ENCODE measurements at places on chromosomes 3 and 15.

DNA sequence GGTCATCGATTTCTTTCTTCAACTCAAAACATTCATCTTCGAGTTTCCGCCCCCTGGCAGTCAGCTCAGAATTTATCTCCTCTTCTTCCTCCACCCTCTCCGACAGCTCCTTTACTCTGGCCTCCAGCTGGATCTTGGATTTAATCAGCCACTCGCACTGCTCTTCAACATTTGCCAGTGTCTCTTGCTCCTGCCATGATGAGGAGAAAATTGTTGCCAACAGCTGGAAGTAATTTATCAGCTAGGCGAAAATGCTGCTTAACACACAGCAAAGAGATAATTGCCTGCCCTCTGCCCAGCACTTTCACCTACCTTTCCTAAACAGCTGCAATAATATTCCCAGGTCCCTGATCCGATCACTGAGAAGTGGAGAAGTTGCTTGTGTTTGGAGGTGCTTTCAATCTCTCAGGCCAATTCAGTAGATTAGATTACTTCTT, 69.3 kb downstream of the MYH15 start:
- no peak for DNase-seq

- no peak for DNase-seq
Measured at GRCh38 chr15:67922971-67923945, 83.4 kb upstream of the RNU6-1 start.

DNA sequence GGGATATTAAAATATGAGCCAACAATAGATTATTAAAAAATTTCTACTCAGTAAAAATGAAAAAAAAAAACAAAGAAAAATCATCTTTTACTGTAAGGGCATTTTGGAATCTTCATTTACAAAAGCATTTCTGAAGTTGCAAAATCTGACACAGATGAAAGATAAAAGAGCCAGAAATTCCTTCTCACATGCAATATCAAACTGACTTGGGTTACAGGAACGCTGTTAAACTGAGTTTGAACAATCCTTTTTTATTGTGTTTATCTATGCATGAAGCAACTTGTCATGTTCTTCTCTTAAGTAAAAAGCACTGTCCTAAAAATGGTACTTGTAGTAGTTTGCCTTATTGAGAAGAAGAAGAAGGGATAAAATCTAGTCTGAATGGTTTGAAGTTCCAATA, 468.5 kb upstream of the KCNMB2 start:
- DNase-seq = no peak

DNA sequence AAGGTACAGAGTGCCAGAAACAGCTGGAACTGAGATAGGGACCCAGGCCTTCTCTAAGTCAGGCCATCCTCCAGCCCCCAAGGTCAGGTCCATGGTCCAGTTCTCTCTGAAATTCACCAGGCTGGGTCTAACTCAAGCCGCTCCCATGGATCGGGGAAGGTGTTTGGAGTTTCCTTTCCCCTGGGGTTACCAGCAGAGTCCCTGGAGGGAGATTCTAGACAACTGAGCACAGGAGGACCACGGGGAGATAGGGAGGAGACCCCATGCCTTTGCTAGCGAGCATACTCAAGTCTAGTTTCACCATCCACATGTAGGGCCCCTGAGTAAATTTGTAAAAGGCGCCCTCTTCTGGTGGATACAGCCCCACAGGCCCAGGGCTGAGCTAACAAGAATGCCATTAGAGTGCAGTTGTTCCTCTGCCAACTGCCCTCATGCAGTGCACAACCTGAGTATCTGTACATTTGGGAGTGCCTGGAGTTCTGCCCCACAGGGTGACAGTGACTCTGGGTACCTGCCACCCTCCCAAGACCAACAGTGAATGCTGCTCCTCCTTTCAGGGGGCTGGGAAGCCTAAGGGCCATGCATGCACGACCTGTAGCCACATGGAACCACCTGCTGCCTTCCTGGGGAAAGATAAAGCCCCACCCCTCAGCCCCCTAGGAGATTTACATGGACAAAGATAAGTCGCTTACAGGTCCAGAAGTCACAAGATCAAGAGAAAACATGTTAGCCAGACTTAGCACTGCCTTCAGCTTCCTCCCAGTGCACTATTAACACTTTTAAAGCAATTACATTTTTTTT, 89.0 kb downstream of the IQSEC1 start:
- DNase-seq = peak; percentile 77

GRCh38 chr3:14345496-14346150, 56.8 kb upstream of the SLC6A6 start:
- DNase-seq = no peak

DNA sequence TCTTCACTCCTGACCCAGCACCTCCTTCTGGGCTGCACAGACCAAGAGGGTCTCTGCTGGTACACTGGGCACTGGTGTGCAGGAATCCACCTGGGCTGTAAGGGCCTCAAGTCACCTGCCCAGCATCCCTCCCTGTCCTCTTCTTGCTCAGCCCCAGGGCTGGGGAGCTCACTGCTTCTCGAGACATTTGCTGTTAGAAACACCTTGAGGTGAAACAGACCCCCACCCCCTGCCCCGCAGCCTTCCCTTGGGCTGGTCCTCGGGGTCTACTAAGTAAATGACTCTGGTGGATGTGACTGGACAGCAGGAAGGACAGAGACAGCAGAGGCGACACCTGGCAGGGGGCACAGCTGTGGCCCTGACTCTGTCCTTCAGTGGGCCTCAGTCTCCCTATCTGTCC, 29.1 kb downstream of the LOXL1 start:
- DNase-seq = no peak

GRCh38 chr15:48603922-48604321, 41.6 kb downstream of the FBN1 start:
- no peak for DNase-seq

DNA sequence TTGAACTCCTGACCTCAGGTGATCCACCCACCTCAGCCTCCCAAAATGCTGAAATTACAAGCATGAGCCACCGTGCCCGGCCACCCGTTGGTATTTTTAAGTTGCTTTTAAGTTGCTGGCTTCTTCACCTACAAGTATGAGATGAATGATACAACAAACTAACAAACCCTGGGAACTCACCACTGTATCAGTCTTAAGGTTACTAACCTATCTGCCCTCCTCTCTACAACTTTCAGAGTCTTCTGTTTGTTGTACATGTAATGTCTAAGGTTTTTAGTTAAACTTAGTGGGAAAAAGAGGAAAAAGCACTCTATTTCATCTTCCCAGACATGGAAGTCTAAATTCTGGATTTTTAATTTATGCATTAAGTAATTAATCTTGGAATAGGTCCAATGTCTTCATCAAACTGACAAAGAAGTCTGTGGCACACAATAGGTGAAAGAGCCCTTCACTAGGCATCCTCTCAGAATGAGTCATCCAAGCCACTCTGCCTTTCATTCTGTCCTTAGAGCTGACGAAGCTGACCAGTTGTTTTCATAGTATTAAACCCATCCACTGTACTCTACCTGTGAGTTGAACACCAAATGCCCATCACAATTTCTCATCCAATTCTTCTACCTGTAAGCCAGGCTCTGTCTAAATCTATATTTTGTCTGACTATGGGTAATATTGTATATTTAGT, 936.1 kb downstream of the TUSC7 start:
- DNase-seq = no peak

GRCh38 chr3:184289426-184289938, 9.6 kb upstream of the PSMD2 start:
- DNase-seq = peak; percentile 69

GRCh38 chr15:73724212-73724611, 28.9 kb downstream of the INSYN1 start:
- DNase-seq = no peak

GRCh38 chr3:71322154-71322553, 261.4 kb downstream of the FOXP1 start:
- DNase-seq = no peak

DNA sequence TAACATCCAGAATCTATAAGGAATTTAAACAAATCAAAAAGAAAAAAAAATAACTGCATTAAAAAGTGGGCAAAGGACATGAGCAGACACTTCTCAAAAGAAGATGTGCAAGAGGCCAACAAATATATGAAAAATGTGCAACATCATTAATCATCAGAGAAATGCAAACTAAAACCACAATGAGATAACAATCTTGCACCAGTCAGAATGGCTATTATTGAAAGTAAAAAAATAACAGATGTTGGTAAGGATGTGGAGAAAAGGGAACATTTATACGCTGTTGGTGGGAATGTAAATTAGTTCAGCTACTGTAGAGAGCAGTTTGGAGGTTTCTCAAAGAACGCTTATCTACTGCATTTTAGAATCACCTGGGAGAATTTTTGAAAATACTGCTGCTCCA, 186.1 kb downstream of the OTOL1 start:
- no peak for DNase-seq

- no peak for DNase-seq
Measured at GRCh38 chr3:196661400-196661799, 21.9 kb downstream of the NRROS start.

GRCh38 chr3:45568848-45569762, 25.4 kb upstream of the LIMD1 start:
- no peak for DNase-seq

DNA sequence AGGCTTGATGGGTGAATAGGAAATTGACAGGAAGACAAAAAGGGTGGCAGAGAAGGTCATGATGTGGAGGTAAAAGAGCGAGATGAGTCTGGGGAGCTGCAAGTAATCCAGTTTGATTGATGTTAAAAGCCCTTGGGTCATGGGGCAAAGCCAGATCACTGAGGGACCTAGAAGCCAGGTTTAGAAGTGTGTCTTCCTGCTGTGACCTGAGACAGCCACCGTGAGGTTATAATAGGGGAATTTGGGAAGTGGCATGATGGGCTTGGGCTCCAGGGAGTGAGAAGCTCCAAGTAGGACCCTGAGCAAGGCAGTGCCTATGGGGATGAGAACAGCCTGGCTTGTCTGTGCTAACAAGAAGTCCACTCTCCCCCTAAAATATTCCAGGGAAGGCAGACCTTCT, 298.5 kb downstream of the RPLP1 start:
- DNase-seq = no peak

DNA sequence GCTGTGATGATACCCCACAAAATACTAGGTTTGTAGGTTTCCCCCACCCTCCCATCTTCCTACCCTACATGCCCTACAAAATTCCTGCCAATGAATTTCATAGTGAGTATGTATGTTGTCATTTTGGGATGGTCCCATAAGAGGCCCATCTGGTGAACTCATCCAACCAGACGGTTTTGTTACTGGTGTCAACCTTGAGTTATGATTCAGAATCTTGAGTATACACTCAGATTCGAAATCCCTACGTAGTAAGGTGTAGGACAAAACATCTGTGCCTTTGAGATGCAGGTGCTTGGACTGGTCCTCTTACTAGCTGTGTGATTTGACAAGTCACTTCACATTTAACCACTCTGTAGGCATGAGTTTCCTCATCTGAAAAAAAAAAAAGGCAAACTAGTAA, 3.6 kb downstream of the SIAH2 start:
- DNase-seq = peak; percentile 70

DNA sequence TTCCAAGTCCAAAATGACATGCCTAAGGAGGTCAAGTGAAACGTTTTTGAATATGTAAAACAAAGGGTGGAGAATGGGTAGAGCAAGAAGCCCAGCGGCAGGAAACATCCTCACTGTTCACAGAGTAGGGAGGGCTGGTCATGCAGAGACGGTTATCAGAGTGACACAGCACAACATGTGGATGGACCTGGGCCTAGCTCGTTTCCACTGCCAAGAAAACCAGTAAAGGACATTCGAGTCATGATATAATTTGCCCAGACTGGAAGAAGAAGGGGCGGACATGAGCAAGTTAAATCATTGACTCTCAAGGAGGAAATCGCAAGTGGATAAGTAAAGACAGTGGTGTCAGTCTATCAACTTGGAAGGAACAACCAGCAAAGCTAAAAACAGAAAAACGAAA, 89.3 kb downstream of the LRIG1 start:
- DNase-seq = no peak

DNA sequence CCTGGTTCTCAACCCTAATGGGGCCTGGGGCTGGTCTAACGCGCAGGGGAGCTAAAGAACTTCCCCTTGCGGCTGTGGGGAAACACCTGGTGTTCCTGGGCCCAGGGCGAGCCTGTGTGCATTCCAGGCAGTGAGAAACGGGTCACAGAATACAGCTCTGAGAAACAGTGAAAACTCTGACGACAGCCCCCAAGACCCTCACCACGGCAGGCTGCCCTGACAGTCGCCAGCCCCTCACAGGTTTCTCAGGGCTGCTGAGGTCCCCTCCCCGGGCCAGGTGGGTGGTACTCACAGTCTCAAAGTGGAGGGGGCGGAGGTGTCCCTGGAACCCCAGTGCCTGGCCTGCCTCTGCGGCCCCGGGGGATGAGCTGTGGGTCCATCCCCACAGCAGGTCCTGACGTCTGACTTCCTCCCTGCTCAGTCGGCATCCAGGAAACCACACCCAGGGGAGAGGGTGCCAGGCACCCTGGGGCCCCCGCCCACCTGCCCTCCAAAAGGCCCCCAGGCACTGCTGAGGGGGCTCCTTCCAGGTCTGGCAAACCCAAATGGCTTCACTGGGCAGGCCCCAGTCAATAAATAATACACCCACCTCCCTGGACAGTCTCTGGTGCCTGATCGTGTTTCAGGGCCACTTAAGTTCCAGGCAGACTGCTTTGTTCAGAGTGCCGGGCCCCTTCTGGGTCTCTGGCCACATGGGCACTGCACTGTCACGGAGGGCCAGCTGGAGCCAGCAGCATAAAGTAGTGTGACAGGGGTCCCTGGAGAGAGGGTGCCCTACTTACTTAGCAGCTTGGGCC, 57.7 kb downstream of the IQSEC1 start:
- DNase-seq = peak; percentile 78

DNA sequence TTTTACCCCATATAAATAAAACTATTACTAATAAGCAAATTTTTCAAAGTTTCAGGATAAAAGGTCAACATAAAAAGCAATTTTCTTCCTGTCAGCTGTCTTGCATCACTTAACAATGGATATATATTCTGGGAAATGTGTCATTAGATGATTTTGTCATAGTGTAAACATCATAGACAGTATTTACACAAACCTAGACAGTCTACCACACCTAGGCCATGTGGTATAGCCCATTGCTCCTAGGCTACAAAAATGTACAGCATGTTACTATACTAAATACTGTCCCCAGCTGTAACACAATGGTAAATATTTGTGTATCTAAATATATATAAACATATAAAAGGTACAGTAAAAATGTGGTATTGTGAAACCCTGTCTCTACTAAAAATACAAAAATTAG, 156.7 kb downstream of the ANO10 start:
- DNase-seq = no peak

- no peak for DNase-seq
Measured at GRCh38 chr3:101639280-101639963, 37.5 kb downstream of the ZBTB11 start.

Data from activated CD4-positive, alpha-beta T cell treated with anti-CD3 and anti-CD28 coated beads, Interleukin-2, amount 50 U/mL, for 16 hours (primary cell).